ENCODE measurements at places on chromosomes 12 and 14.

- peak; percentile 37 for DNase-seq
Observed at GRCh38 chr12:101823891-101824290, 6.9 kb downstream of the GNPTAB start.

DNA sequence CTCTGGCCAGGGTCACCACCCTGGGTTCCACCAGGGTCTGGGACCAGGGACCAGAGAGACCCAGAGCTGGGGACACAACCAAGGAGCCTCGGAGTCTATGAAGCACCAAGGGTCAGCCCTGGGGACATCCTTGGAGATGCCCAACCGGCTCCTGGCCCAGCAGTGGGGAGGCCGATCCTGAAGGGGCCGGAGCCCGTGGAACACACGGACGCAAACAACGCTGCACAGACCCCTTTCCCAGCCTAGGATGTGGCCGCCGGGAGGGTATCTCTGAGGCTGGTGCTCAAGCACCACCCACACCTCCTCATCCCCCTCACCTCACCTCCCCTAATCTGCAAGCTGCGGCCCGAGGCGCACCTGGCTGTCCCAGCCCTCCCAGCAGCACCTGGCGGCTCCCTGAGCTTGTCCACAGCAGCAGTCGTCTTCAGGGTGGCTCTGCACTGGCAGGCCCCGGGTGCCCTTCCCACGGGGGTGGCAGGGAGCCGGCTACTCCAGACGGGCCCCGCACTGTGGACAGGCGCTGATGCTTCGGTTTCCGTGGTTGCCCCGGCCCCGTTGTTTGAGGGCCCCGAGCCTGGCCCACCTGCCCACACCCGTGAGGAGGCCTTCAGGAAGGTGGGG is 146.8 kb upstream of the C14orf180 start:
- DNase-seq = no peak

GRCh38 chr12:15227004-15227679 is 5.9 kb upstream of the RERG start:
- peak; percentile 2 for DNase-seq

DNA sequence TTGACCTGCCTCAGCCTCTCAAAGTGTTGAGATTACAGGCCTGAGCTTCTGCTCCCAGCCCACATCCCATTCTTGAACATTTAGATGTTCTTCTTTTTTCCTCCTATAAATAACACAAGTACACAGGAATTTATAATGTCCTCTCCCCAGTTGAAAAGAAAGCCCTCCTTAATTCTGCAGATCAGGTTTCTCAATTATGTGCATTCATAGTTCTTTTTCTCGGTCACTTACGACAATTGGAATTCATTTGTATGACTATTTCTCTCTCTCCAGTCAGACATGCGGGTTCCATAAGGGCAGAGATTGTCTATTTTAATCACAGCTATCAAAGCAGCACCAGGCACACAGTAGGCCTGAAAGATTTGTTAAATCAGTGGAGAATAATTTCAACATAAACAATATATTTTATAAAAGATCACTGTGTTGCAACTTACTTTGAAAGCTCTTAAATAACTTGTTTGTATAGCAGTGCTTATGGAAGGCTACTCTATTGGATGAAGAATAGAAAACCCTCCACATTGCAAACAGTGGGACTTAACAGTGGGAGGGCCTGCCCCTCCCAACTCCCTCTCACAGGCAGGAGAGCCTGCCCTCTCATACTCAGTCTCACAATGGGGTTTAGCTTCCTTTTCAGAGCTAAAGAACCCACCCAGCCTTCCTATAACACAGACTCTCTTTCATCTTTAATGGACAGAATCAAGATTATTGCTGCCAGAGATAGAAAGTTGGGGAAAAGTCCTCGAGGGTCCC is 84.1 kb upstream of the TRAF3 start:
- no peak for DNase-seq

DNA sequence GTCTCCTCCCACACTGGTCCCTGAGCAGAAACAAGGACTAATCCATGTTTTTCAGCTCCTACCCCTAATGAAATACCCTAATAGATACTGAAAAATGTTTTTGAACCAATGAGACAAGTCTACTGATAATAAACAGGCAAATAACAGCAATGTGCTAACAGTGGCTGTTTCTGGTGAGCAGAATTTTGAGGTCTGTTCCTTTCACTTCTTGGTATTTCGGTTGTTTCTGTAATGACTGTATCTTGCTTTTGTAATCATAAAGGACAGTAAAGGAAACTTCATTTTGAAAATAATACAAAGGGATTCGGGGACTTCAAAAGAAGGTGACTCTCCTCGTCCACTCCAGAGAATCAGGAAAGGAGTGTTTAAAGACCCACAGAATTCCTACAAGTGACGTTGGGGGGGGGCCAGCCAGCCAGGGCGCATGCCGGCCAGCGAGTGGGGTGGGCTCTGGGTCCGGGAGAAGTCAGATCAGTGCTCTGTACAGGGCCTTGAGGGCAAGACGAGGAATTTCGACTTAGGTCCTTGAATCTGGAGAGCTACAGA is 1.1 kb upstream of the CD9 start:
- DNase-seq = no peak

GRCh38 chr14:69079188-69079742 is 73.7 kb downstream of the DCAF5 start:
- no peak for DNase-seq

DNA sequence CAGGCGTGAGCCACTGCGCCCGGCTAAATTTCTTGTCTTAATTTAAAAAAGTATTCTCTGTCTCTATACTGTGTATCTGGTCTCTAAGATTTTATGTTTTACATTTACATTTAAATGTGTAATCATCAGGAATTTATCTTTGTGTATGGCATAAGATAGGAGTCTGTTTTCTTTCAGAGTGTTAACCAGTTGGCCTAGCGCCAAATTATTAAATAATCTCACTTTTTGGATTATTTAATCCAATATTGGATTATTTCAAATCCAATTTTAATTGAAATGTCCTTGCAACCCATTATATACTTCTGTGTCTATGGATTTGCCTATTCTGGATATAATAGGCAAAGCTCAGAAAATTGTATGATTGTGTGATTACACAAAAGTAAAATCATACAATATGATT is 45.0 kb downstream of the BAZ2A start:
- no peak for DNase-seq

GRCh38 chr14:88516861-88517357 is 37.9 kb downstream of the PTPN21 start:
- DNase-seq = no peak
